Chondrocyte (in vitro differentiated cells): ENCODE measurements at places on chromosomes 6 and 20.

GRCh38 chr20:52103913-52104545 lies 87.5 kb downstream of the ZFP64 start:
- DNase-seq = no peak

GRCh38 chr6:133641104-133641503 lies 247.8 kb upstream of the TCF21 start:
- no peak for DNase-seq

GRCh38 chr6:90004511-90004910 lies 110.2 kb downstream of the GJA10 start:
- no peak for DNase-seq

- DNase-seq = no peak
These were observed 38.1 kb upstream of the HLA-E start for GRCh38 chr6:30450909-30451841.

- no peak for DNase-seq
These were observed 2.1 kb upstream of the ZNF451 start for GRCh38 chr6:57087916-57088315.
